ENCODE measurements at places on chromosomes 4 and X.

- H3K4me3 ChIP-seq, result no peak overlapping the region
- no peaks in the 10 kb centered on the region for H3K4me1 ChIP-seq
- H3K27ac ChIP-seq, result no peak overlapping the region
Observed at GRCh38 chrX:16290997-16291396, 123.7 kb downstream of the MAGEB17 start.

DNA sequence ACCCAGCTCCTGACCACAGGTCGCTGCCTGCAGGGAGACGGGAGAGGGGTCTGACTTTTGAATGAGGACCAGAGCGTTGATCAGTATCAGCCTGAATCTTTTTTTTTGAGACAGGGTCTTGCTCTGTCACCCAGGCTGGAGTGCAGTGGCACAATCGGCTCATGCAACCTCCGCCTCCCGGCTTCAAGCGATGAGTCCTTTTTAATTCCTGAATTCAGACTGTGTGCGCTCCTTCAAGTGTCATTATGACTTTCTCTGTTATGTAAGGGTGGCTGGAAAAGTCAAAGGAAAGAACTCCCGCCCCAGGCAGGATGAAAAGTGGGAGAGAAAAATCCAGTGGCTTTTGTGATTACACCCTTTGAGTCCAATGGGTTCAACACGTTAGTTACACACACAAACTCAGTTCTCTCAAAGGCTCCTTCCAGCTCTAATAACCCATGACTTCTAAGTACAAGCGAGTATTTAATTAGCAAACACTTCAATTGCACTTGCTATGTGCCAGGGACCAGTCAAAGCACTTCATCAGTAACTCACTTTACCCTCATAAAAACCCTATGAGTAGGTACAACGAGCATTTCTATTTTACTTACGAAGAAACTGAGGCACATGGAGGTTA lies 44.4 kb downstream of the PDHA1 start:
- H3K4me1 ChIP-seq, result no peaks in the 10 kb centered on the region
- H3K36me3 ChIP-seq, result no peaks in the 10 kb centered on the region
- peaks cover 2% of the 10 kb centered on the region for H3K27me3 ChIP-seq
- no peak for DNase-seq
- no peak overlapping the region for H3K4me3 ChIP-seq

DNA sequence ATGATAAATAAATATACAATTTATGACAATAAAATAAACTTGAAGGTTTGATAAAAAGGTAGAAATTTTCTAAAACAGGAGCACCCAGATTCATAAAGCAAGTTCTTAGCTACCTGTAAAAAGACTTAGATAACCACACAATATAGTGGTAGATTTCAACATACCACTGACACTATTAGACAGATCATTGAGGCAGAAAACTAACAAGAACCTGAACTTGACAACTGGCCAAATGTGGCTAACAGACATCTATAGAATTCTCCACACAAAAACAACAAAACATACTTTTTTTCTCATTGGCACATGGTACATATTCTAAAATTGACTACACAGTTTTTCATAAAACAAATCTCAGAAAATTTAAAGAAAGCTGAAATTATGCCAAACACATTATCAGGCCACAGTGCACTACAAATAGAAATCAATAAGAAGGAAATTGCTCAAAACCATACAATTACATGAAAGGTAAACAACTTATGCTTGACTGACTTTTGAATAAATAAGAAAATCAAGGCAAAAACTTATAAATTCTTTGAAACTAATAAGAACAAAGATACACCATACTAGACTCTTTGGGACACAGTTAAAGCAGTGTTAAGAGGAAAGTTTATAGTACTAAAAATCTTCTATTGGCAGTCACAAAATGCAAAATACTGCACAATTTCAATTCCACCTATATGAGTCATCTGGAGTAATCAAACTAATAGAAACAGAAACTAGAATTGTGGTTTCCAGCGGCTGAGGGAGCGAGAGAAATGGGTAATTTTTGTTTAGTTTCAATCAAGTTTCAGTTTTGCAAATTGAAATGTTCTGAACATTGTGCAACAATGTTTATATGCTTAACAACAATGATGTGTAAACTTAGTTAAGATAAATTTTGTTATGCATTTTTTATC lies 925.6 kb downstream of the SH3BGRL start:
- no peak for DNase-seq
- no peak overlapping the region for H3K4me3 ChIP-seq
- no peaks in the 10 kb centered on the region for H3K36me3 ChIP-seq
- no peaks in the 10 kb centered on the region for H3K4me1 ChIP-seq

- no peaks in the 10 kb centered on the region for H3K36me3 ChIP-seq
- H3K27ac ChIP-seq, result no peak overlapping the region
- H3K27me3 ChIP-seq, result no peaks in the 10 kb centered on the region
- H3K4me3 ChIP-seq, result no peak overlapping the region
- H3K4me1 ChIP-seq, result no peaks in the 10 kb centered on the region
Observed at GRCh38 chr4:81237791-81238190, 22.8 kb upstream of the PRKG2 start.

- no peak for DNase-seq
- H3K4me1 ChIP-seq, result no peaks in the 10 kb centered on the region
- H3K27me3 ChIP-seq, result peaks cover 3% of the 10 kb centered on the region
- H3K36me3 ChIP-seq, result no peaks in the 10 kb centered on the region
- no peak overlapping the region for H3K4me3 ChIP-seq
Observed at GRCh38 chr4:22471999-22472461, 43.8 kb downstream of the ADGRA3 start.

GRCh38 chrX:21702725-21703124 lies 44.6 kb upstream of the KLHL34 start:
- no peaks in the 10 kb centered on the region for H3K27me3 ChIP-seq
- no peak overlapping the region for H3K4me3 ChIP-seq
- H3K27ac ChIP-seq, result no peak overlapping the region
- H3K36me3 ChIP-seq, result no peaks in the 10 kb centered on the region
- DNase-seq, result no peak

- DNase-seq, result no peak
- no peak overlapping the region for H3K4me3 ChIP-seq
- no peak overlapping the region for H3K27ac ChIP-seq
- no peaks in the 10 kb centered on the region for H3K27me3 ChIP-seq
- no peaks in the 10 kb centered on the region for H3K4me1 ChIP-seq
- no peaks in the 10 kb centered on the region for H3K36me3 ChIP-seq
Observed at GRCh38 chr4:168039593-168039992, 52.7 kb upstream of the ANXA10 start.

- peaks cover 18% of the 10 kb centered on the region for H3K36me3 ChIP-seq
- H3K4me1 ChIP-seq, result peaks cover 3% of the 10 kb centered on the region
- no peak overlapping the region for H3K4me3 ChIP-seq
- H3K27me3 ChIP-seq, result no peaks in the 10 kb centered on the region
Observed at GRCh38 chrX:2484721-2485648, 15.8 kb downstream of the DHRSX start.

- no peak overlapping the region for H3K4me3 ChIP-seq
- H3K4me1 ChIP-seq, result peaks cover 13% of the 10 kb centered on the region
- H3K36me3 ChIP-seq, result peaks cover 10% of the 10 kb centered on the region
- H3K27ac ChIP-seq, result no peak overlapping the region
Observed at GRCh38 chrX:21427086-21427485, 52.9 kb downstream of the CNKSR2 start.

GRCh38 chr4:52367282-52367830 lies 291.7 kb downstream of the USP46 start:
- no peak overlapping the region for H3K4me3 ChIP-seq
- no peaks in the 10 kb centered on the region for H3K4me1 ChIP-seq
- no peak for DNase-seq
- peaks cover 6% of the 10 kb centered on the region for H3K27me3 ChIP-seq
- H3K27ac ChIP-seq, result no peak overlapping the region

- H3K36me3 ChIP-seq, result no peaks in the 10 kb centered on the region
- DNase-seq, result no peak
- H3K4me3 ChIP-seq, result no peak overlapping the region
Observed at GRCh38 chrX:16022580-16023200, 100.7 kb upstream of the GRPR start.

DNA sequence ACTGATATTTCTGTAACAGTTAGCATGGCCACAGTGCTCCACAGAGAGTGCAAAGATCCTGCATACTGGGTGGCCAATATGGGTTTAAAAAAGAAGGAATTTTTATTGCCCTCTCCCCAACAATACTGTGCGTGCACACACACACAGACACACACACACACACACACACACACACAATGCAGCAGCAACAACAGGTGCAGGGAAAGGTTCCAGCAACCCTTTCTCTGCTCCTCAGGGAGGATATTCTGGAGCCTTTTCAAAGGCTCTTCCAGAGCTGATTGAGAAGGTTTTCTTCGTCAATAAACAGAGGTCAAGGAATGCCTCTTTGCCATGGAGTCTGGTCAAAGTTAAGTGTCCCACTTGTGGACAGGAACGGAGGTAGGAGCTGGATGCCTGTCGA lies 84.8 kb upstream of the ZFP42 start:
- H3K4me3 ChIP-seq, result no peak overlapping the region
- no peaks in the 10 kb centered on the region for H3K36me3 ChIP-seq
- no peaks in the 10 kb centered on the region for H3K4me1 ChIP-seq
- H3K27ac ChIP-seq, result no peak overlapping the region
- DNase-seq, result no peak

- H3K27ac ChIP-seq, result no peak overlapping the region
- no peak for DNase-seq
- H3K4me3 ChIP-seq, result no peak overlapping the region
- peaks cover 2% of the 10 kb centered on the region for H3K27me3 ChIP-seq
Observed at GRCh38 chrX:65859299-65859698, 180.6 kb downstream of the VSIG4 start.

DNA sequence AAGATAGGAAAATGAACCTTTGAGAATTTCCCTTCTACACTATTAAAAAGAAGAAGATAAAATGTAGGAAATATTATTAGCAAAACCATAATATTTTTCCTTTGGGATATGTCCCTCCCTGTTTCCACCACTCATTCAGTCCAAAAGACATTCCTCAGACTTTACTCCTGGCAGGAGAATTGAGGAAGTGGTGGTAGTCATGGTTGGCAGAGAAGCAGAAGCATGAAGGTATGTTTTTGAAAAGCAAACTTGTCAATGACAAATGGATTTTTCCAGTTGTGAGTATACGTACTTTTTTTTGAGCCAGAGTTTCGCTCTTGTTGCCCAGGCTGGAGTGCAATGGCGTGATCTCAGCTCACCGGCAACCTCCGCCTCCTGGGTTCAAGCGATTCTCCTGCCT lies 13.7 kb downstream of the STAG2 start:
- no peaks in the 10 kb centered on the region for H3K36me3 ChIP-seq
- H3K27ac ChIP-seq, result peak overlapping the region; percentile 28
- peaks cover 24% of the 10 kb centered on the region for H3K4me1 ChIP-seq
- DNase-seq, result no peak

DNA sequence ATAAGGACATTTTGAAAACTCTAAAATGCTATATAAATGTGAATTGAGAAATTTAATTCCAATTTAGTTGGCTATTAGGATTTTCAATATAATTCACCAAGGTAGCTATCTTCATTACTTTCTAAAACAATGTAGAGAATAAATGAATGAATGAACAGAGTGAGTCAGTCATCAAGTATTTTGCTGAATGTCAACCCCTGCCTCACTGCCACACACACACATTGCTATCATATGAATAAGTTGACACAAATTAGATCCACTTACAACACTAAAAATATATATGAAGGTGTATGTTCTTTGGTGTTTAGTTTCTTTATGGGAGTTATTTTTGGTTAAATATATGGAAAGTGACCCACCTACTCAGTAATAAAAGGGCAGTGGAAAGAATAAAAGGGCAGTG lies 141.4 kb upstream of the SMIM10 start:
- no peak overlapping the region for H3K4me3 ChIP-seq
- no peaks in the 10 kb centered on the region for H3K4me1 ChIP-seq
- H3K27me3 ChIP-seq, result no peaks in the 10 kb centered on the region
- no peak overlapping the region for H3K27ac ChIP-seq

DNA sequence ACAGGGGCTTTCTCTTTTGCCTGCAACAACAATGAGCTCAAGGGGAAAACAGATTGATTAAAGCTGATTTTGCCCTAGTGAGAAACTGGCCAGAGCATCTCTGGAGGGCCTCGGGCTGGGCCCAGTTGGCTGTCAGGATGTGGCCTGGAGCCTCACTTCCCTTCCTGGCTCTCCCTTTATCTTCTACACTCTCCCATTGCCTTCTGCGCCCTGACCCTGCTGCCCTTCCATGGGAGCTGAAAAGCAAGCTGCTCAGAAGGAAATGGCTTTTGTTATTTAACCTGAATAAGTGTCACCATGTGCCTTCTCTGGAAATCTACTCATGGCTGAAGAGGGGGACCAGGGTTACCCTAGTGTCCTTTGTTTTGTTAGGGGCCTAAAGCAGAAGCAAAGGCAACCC lies 43.8 kb downstream of the NHSL2 start:
- H3K4me1 ChIP-seq, result no peaks in the 10 kb centered on the region
- H3K27ac ChIP-seq, result no peak overlapping the region
- peaks cover 4% of the 10 kb centered on the region for H3K27me3 ChIP-seq
- no peaks in the 10 kb centered on the region for H3K36me3 ChIP-seq
- no peak overlapping the region for H3K4me3 ChIP-seq

DNA sequence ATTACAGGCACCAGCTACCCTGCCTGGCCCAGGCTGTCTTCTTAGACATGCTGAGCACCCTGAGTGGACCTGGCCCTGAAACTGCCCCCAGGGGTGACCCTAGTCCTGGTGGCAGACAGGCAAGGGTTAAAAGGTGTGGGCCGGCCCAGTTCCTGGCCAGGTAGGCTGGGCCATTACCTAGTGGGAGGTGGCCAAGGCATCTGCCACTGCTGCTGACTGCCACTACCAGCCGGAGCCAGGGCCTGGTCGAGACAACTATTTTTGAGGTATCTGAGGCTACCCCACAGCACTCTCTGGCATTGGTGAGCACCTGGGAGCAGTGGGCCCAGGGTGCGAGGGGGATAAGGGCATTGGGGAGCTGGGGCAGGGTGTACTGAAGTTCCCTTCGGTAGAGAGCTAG lies at the start of gene CCDC120:
CCDC120 (plus strand) TSS at position 206 of the 400 bp plus-strand sequence. CDS start 3,043 bp downstream, outside the sequence.
- no peaks in the 10 kb centered on the region for H3K27me3 ChIP-seq
- H3K36me3 ChIP-seq, result no peaks in the 10 kb centered on the region
- peaks cover 14% of the 10 kb centered on the region for H3K4me1 ChIP-seq
- H3K27ac ChIP-seq, result peak within 1 kb of the TSS; percentile 38

DNA sequence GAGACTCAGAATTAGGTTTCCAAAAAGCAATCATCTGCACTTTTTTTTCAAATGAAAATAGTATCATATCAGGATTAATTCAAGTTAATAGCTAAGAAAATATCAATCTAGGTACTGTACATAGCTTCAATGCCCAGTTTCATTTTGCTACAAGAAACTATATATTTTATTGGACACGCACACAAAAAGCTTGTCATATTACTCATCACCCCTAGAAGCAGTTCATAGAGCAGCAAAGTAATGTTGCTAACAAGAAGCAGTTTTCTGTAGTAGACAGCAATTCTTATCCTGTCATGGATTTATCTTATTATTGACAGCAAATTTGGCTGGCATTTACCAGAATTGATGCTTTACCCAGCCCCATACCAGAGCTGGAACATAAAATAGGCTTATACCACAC lies 52.3 kb upstream of the LSM6 start:
- no peak overlapping the region for H3K4me3 ChIP-seq
- no peaks in the 10 kb centered on the region for H3K27me3 ChIP-seq
- H3K27ac ChIP-seq, result no peak overlapping the region
- no peak for DNase-seq
- H3K4me1 ChIP-seq, result peaks cover 11% of the 10 kb centered on the region

- peaks cover 31% of the 10 kb centered on the region for H3K4me1 ChIP-seq
- no peak overlapping the region for H3K4me3 ChIP-seq
Observed at GRCh38 chr4:174928174-174928573, 10.0 kb downstream of the ADAM29 start.

Measured in memory B cell (primary cell).